ENCODE measurements at places on chromosomes 1 and 21. TPM values are rescaled to one million over a fixed set of nuclear protein-coding genes. Genes with fewer than 3 reads are reported as not detected.

DNA sequence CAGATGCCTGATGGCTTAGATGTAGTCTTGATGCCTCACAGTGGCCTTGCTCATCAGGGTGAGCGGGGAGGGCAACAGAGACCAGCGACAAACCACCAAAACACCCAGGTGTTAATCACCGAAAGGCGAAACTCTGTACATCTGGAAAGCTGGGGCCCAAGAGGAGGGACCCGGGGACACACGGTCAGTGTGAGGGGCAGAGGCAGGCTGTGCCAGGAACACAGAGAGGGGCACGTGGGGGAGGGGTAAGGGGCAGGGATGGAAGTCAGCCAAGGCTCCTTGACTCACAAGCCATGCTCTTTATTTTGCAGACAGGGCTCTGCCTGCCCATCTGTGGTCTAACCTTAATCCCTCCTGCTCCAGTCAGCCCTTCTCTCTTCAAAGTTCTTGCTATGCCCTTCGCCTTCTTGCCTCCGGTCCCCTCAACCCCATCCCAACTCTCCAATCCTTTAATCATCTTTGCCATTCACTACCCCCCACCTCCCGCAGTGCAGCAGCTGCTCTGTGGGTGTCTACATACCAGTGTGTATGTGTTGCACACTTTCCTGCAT is 4.3 kb downstream of the MEF2D start:
- no peak for DNase-seq

DNA sequence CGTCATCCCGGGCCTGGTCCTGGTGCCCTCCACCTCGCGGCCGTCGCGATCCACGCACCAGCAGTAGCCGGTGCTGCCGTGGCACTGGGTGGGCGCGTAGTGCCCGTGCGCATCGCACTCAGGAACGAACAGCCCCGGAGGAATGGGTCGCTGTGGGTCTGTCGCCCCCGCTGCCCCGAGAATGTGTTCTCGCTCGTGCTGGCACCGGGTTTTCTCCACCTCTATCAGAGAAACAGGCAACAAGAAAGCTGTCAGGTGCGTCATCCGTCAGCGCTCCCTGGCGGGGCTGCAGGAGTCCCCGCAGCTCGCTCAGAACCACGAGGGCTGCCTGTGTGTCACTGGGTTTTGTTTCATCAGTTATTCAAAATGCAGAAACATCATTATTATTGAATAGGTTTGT is 71.2 kb downstream of the NID1 start:
- no peak for DNase-seq

- DNase-seq = no peak
Observed at GRCh38 chr1:99603699-99604560, 42.0 kb upstream of the PALMD start.

GRCh38 chr1:101299141-101299540 is 62.3 kb downstream of the S1PR1 start:
- DNase-seq = no peak

- no peak for DNase-seq
Observed at GRCh38 chr1:35449334-35450008, 107.7 kb downstream of the KIAA0319L start.

- DNase-seq = no peak
Observed at GRCh38 chr1:113898241-113898814, 6.3 kb downstream of the AP4B1 start.

- peak; percentile 73 for DNase-seq
Observed at GRCh38 chr1:157496121-157496526, 56.2 kb downstream of the FCRL5 start.

Gene NR1I3
- not detected for total RNA-seq

Gene LMX1A
- 0.72 TPM for total RNA-seq

GRCh38 chr21:17753736-17754135 is 65.4 kb downstream of the C21orf91 start:
- no peak for DNase-seq

Gene GNG4
- 0.51 TPM for total RNA-seq

Gene TFF3
- total RNA-seq = 30.9 TPM

DNA sequence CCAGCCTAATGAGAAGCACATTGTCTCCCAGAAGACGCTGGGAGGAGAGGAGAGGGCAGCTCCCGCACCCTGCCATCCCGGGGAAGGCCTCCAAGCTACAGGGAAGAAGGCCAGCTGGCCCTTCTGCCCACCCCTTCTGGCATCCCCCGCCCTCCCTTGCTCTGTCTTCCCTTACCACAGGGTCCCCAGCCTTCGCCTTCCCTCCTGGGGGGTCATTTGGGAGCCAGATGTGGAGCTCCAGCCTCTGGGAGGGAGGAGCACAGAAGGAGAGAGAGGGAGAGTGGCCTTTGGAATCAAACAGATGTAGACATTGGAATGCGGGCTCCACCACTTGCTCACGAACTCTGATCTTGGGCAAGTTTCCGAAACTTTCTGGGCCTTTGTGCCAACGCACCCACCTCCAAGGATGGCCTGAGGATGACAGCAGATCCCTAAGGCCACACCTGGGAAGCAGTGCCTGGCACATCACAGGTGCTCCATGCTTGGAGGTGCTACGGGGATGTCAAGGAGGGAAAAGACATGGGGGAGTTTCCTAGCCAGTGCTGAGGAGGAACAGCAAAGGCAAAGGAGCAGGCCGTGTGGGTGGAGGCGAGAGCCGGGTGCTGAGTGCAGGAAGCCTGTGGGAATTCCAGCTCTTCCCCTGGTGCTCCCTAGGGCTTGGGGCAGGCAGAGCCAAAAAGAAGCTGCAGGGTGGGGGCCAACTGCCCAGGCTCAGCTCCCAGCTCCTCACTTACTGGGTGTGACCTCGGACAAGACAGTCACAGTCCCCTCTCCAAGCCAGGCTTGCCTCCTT is 23.1 kb upstream of the RSPO1 start:
- DNase-seq = no peak

Gene ABCG1
- 20.9 TPM for total RNA-seq

Gene MYCL
- 15.7 TPM for total RNA-seq

DNA sequence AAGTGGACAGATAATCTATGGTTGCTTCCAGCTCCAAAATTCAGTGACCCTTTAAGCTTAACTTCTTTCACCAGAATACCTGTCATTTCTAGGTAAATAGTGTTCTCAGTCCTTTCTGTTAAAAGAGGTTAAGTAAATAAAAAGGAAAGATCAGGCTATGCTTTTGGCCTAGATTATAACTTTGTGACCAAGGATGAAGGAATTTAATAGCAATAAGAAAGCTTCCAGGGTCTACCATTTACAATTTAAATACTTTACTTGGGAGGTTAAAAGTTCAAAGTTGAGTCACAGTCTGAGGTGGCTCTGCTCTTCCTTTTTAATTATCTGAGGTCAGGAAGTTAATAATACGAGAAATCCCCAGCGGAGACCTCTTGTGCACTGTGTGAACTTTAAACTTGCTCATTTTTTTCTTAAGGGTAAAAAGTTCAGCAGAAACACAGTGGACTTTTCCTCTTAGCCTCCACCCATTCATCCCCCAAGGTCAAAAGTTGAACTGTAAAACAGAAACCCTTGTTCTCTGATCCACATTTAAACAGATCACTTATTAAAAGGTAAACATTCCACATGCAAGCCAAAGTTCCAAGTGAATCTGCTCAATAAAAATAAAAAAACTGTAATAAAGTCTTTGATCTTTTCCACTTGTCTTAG is 187.1 kb downstream of the NRIP1 start:
- DNase-seq = no peak

DNA sequence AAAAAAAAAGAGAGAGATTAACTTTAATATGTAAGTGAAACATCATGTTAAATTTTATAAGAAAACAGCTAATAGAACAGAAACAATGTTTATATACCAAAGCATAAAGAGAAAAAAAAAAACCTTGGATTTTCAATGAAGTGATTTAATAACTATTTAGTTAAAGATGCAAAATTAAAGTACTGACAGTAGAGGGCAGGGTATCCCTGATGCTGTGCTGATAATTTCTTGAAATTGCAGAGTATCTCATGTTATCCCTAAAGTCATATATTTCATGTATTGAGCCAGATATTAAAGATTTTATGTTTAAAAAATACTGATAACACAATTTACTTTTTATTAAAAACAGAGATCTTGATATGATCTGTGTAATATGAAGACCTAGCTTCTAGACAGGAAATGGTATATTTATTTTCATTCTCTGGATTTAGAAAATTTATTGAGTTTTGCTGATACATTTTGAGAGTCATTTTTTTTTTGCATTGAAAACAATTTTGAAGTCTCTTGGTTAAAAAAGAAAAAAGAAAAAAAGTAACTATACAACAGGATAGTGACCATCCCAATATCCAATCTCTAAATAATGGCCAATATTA is 273.2 kb downstream of the USP25 start:
- DNase-seq = peak; percentile 56

- DNase-seq = no peak
Observed at GRCh38 chr1:165284454-165284853, 72.1 kb downstream of the LMX1A start.

- DNase-seq = no peak
Observed at GRCh38 chr1:26171084-26172072, at the start of gene ZNF593OS. ZNF593OS (minus strand) TSS chr1:26171832; CDS start chr1:26171661, 171 bp downstream.

GRCh38 chr1:169115891-169116585 is 9.5 kb downstream of the ATP1B1 start:
- DNase-seq = peak; percentile 64

DNA sequence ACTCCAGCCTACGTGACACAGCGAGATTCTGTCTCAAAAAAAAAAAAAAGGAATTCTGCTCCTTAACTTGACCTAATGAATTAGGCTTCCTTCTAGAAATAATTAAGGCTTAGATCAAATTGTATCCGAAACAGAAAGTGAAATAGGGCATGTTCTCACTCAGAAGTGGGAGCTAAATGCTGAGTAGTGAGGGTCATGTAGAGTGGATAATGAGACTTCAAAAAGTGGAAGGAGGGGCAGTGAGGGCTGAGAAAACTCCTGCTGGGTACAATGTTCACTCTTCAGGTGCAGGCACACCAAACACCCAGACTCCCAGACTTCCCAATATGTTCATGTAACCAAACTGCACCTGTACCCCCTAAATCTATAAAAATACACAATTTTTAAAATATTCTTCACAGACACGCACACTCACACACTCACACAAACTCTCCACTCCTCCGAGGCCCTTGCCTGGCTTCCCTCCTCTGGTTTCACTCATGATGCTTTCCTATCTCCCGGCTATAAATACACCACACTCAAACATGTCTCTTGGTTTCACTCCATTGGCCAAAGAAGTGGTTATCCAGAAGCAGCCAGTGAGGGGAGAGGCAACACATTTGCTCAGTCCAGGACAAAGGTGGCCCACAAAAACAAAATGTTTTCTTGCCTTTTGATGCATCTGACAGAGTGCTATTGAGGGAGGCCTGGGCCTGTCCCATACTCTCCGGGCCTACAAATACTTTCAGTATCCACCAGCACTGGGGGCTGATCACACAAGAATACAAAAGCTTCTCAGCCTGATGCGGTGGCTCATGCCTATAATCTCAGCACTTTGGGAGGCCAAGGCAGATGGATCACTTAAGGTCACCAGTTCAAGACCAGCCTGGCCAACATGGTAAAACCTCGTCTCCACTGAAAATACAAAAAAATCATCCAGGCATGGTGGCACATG is 249.2 kb downstream of the TOMM20 start:
- DNase-seq = no peak
